Activated CD4-positive, alpha-beta T cell treated with anti-CD3 and anti-CD28 coated beads for 36 hours (primary cell): ENCODE measurements at places on chromosomes 2 and 18.

- DNase-seq: no peak
Observed at GRCh38 chr2:165074323-165074722, 119.0 kb upstream of the SLC38A11 start.

DNA sequence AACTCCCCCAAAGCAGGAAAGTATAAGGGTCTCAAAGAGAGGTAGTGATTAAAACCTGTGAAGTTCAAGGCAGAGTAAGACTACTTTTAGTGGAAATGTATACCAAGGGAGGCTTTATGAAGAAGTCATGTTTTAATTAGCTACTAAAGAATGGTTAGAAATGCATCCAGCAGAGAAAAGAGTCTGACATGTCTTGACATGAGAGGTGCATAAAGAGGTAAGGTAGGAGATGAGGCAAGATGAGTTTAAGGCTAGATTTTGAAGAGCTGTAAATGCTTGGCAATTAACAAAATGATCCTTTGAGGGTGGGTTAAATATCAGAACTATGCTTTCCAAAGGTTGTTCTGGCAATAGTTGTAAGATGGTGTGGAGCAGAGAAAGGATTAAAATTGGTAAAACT lies 88.7 kb upstream of the WDSUB1 start:
- DNase-seq: no peak

- DNase-seq: no peak
Observed at GRCh38 chr18:49630246-49630699, 68.4 kb downstream of the LIPG start.

GRCh38 chr2:141711627-141712026 lies 419.2 kb downstream of the LRP1B start:
- DNase-seq: no peak
